ENCODE measurements at places on chromosomes 2 and 18.

DNA sequence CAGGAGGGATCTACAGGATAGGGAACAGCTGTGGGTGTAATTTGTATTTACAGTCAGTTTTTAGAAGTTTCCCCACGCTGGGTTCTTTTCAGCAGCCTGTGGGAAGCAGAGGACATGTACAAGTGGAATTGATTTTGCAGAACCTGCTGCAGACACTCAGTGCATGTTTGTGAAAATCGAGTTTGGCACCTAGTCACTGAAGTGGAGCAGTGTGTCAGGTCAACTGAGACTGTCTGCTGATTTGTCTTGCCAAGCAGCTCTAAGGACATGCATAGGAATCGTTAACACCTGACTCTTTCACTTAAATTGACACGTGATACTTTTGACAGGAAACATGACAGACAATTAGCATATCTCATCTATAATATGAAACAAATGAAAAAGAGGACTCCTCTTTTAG, 416.6 kb downstream of the TMX3 start:
- DNase-seq = no peak

GRCh38 chr2:31032475-31032874, 105.8 kb downstream of the GALNT14 start:
- DNase-seq = no peak

DNA sequence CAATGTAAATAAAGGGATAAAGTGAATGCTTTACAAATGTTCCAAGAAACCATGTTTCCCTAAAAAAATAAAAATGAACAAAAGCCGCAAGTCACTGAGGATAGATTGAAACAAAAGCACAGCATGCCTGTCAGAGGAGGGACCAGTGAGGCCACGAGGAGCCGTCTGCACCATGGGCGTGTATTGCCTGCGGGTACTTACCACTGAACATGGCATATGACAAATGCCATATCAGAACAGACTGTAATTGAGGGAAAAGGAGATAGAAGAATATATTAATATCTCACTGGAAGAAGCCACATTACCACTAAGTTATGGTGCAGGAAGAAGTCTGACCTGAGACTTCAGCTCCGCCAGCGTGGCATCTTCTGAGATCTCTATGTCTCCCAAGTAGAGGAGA, 75.8 kb downstream of the USP40 start:
- DNase-seq = no peak

GRCh38 chr2:11899264-11899818, 152.9 kb downstream of the LPIN1 start:
- DNase-seq = no peak

GRCh38 chr2:1874101-1874865, 130.0 kb upstream of the PXDN start:
- DNase-seq = no peak

DNA sequence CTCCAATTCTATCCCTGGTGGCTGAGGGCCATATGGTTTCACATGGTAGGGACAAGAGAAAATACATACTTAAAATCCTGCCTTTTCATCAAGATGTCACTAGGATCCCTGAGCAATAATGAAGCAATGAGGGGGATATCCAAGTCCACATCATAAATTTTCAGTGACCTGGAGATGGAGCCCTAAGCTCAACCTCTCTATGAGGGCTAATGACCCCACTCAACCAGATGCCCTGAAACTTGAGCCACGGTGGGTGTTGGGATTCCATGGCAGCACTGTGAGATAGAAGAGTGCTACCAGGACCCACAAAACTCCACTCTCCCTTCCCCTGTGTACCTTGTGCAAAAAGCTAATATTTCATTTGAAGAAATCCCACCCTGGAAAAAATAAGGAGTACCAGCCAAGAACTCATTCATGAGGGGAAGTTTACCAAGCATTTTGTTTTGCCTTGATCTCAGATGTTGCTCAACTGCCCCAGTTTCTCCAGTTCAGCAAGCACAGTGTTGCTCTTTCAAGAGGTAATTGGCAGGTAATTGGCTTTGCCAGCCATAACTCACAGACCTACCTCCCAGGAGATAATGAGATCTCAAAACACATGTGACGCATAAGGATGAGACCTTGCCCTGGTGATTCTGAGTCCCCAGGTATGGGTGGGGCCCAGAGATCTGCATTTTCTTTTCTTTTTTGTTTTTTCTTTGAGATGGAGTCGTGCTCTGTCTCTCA, 51.0 kb upstream of the TTC39C start:
- no peak for DNase-seq

GRCh38 chr2:178275600-178275999, 81.3 kb downstream of the OSBPL6 start:
- DNase-seq = no peak

- no peak for DNase-seq
These were observed 548.9 kb upstream of the CDH2 start for GRCh38 chr18:28725876-28726275.

- no peak for DNase-seq
These were observed 90.8 kb downstream of the WDSUB1 start for GRCh38 chr2:159195697-159196096.

- DNase-seq = no peak
These were observed 90.8 kb downstream of the GAREM1 start for GRCh38 chr18:32379891-32380290.

- DNase-seq = no peak
These were observed 126.5 kb downstream of the GALR1 start for GRCh38 chr18:77376043-77376732.

GRCh38 chr2:64904413-64905329, 84.5 kb upstream of the SLC1A4 start:
- no peak for DNase-seq

DNA sequence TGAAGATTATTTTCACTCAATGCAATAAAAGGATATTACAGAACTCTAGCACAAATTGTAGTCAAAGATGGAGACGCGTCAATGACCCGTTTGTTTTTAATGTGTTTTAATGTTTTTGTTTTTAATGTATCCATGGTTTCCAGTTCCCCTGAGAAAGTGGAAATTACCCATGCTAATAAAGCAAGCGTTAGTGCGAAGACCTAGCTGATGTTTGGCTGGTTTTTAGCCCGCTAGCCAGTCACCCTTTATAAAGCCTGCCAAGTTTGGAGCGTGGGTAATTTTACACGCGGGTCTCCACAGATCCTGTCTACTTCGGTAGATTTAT, 430 bp upstream of the CHMP1B start:
- DNase-seq = no peak

DNA sequence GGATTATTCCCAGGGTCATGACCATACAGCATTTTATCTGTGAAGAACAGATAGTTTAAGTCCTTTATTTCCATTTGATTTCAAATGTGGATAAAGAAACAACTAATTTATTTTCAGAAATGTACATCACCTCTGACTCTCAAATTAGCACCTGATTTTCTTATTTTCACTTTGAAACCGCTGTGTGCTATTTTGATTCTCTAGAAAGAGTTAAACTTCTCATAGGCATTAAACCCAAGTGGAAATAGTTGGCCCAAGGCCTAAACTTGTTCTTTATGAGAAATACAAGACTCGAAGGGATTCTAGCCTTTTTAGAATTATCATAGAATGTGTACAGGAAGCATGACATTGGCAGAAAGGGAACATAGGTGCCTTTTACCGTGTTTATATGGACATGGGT, 41.5 kb upstream of the LTBP1 start:
- DNase-seq = no peak

GRCh38 chr2:200467806-200468681, 41.8 kb downstream of the KCTD18 start:
- DNase-seq = no peak

- no peak for DNase-seq
These were observed 2.3 kb downstream of the SLC3A1 start for GRCh38 chr2:44277541-44277940.

GRCh38 chr18:48074929-48075706, 144.7 kb upstream of the SMAD2 start:
- no peak for DNase-seq

GRCh38 chr2:42830922-42831574, 38.7 kb upstream of the HAAO start:
- no peak for DNase-seq

DNA sequence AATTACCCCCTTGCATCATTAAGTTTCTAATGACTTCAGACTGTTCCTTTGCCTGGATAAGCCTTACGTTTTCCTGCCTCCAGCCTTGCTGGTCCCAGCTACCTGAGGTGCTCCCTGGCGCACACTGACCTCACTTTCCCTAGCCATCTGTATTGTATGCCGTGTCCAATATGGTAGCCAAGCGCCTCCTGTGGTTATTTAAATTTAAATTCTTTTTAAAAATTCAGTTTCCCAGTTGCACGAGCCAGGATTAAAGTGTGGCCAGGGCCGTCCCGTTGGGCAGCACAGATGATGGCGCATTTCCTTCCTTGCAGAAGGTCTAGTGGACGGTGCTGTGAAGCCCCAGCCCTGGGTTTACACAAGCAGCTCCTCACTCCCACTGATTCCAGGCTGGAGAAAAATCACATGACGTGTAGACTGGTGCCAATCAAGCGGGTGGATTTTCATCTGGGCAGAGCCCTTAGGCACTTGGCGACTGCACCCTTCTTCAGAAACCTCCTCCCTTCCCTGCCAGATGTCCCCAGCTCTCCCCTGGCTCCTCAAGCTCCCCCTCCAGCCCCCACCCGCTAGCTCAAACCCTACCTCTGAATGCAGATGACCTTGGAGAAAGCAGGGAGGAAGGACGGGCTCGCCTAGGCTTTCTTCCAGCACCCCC, 33.9 kb downstream of the ACKR3 start:
- DNase-seq = no peak

- DNase-seq = no peak
These were observed 21.4 kb downstream of the RAB27B start for GRCh38 chr18:54849683-54850082.

Data from T-helper 17 cell (primary cell).